Fibroblast of skin of scalp (primary cell): ENCODE measurements at places on chromosomes 2 and 18.

GRCh38 chr2:218465987-218466633 is 47.2 kb downstream of the VIL1 start:
- peak; percentile 39 for DNase-seq

GRCh38 chr18:79804130-79804787 is 6.5 kb downstream of the KCNG2 start:
- DNase-seq: no peak

- DNase-seq: no peak
These were observed 342.3 kb upstream of the MYT1L start for GRCh38 chr2:2673406-2673805.

GRCh38 chr2:30230497-30231211 is 680 bp upstream of the LBH start:
- peak; percentile 74 for DNase-seq

GRCh38 chr2:240469740-240470139 is 34.3 kb downstream of the GPC1 start:
- DNase-seq: no peak

DNA sequence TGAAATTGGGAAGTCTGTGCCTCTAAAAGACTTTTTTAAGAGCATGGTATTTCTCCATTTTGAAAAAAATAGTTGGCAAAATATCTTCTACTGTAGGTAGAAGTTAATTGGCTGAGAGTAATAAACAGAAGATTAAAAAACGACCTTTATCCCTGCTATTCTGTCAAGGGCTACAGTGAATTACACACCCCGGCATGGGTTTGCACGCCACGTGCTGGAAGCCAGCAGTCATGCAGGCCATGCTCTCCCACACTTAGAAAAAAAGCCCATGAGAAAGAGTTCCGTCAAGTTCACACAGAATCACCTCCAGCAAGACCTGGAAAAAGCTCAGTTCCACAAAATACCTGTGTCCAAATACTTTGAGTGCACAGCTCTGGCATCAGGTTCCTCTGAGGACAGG is 26.8 kb downstream of the FAM110C start:
- DNase-seq: no peak

GRCh38 chr2:183623227-183623626 is 499.0 kb downstream of the NUP35 start:
- no peak for DNase-seq

- no peak for DNase-seq
These were observed 15.1 kb upstream of the CCBE1 start for GRCh38 chr18:59712311-59712710.

DNA sequence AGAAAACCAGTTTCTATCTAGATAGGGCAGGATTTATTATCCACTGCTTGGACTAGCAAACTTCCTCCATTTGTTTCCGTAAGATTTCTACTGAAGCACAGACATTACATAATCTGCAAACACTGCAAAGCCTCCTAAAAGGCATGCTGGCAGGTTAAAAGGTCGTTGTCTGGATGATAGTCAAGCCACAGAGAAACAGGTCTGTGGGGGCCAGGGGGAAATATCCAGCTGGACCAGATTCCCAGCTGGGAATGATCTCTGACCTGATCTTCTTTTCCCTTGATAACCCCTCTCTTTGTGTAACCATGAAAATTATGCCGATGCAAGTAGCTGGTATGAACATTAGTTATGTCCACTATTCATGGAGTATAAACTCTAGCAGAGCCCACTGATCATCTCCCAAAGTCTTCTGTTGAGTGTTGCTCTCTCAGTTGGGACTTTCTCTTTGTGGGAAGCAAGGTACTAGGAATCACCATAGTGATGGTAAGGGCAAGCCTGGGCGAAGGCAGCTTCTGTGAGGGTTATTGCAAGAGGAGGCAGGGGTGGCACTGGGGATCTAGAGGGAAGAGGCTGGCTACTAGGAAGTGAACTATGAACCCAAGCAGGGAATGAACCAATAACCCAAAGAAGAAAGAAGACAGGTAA is 61.3 kb downstream of the GDF7 start:
- DNase-seq: no peak

DNA sequence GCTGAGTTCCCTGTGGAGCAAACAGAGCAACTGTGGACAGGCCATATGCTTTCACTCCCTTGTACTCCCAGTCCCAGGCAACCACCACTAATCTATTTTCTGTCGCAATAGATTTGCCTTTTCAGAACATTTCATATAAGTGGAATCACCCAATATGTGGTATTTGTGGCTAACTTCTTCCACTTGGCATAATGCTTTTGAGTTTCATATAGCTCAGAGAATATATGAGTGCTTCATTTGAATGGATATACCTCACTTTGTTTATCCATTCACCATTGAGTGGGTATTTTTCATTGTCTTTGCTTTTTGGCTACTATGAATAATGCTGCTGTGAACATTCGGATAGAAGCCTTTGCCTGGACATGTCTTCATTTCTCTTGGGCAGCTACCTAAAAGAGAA is 151.9 kb downstream of the CERS6 start:
- DNase-seq: peak; percentile 45

- no peak for DNase-seq
These were observed 2.8 kb downstream of the CRYGB start for GRCh38 chr2:208142925-208143799.

- DNase-seq: no peak
These were observed 181.8 kb downstream of the BCL11A start for GRCh38 chr2:60371681-60372080.

GRCh38 chr2:176270100-176270750 is 983 bp downstream of the MTX2 start:
- no peak for DNase-seq
